Esophagus muscularis mucosa (tissue), 4 donors: ENCODE measurements at places on chromosomes 7 and 10. TPM values are rescaled to one million over a fixed set of nuclear protein-coding genes. Genes with fewer than 3 reads are reported as not detected.

The ZP3 gene
- not detected for total RNA-seq

The NPY4R2 gene
- not detected for total RNA-seq

The CPXM2 gene
- 56.8 TPM for total RNA-seq

GRCh38 chr7:92955081-92955480 is 118.7 kb upstream of the CDK6 start:
- DNase-seq = no peak

- no peak for DNase-seq
Observed at GRCh38 chr7:68438811-68439210, 1159.5 kb upstream of the AUTS2 start.

- DNase-seq = no peak
Observed at GRCh38 chr10:70551971-70552422, 50.5 kb downstream of the PRF1 start.

DNA sequence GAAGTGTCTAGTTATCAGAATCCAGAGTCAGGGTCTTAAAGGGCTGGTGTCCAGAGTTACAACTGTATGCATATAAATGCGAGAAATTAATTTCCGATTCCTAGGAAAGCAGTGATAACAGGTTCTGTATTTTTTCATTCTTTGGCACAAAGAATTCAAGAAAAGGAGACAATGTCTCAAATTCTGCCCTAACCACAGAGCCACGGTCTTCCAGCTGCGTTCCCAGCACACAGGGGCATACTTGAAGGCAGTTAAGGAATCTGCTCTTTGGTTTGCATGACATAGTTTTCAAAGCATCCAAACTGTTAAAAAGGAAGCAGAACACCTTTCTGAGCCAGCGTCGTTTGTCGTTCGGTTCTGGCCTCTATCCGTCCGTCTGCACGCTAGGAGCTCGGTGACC is 416.9 kb upstream of the MKI67 start:
- no peak for DNase-seq

GRCh38 chr10:6842722-6843121 is 262.6 kb upstream of the PRKCQ start:
- no peak for DNase-seq

DNA sequence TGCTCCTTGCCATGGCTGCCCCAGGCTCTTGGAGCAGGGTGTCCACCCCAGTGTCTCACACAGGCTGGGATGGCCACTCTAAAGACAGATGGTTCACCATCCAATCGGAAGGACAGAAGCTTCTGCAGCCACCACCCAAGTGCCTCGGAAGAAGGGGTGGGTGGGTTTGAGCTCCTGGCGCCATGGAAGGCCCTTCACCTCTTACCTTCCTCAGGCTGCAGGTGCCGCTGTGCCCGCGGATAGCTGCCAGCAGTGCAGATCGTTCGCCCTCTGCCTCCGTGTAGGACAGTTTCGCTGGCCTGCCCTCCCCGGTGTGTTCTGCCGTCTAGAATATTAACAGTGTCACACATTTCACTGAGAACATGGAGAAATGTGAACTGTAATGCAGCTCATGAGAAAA is 243.6 kb upstream of the GRB10 start:
- DNase-seq = peak; percentile 64

DNA sequence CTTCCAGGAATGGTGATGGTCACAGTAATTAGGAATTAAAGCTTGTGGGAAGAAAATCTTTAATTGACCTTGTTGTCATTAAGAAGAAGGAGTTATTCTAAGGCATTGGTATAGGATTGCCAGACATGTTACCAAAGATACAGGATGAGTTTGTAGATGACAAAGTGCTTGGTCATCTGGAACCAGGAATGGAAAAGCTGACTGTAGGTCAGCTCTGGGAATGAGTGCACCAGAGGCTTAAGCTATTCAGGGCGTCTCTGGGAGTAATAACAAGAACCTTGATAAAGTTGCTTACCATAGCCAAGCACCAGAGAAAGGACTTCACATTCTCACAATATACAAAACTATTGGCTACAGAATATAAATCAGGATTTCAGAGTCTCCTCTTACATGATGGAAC is 89.0 kb downstream of the PHTF2 start:
- DNase-seq = no peak

GRCh38 chr10:90960355-90960814 is 39.5 kb upstream of the ANKRD1 start:
- DNase-seq = peak; percentile 68

- no peak for DNase-seq
Observed at GRCh38 chr7:37738321-37738720, 54.8 kb downstream of the GPR141 start.

- no peak for DNase-seq
Observed at GRCh38 chr10:21513405-21513788, 12.1 kb downstream of the SKIDA1 start.

DNA sequence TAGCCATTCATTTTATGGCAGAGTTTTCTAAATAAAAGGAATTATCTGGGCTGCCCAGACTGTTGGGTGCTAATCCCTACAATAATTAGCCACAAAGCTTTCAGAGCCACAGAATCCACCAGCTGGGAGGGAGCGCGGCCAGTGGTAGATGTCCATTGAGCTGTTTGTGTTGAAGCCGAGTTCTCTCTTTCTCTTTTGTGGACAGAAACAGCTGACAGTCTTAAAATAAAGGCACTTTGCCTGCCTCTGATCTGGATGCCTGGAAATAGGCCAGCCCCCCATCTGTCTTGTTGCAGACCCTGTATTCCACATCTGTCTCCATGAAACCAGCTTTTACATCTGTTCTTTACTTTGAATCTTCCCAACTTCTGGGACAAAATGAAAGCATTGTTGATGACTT is 66.1 kb downstream of the MTPN start:
- DNase-seq = no peak

DNA sequence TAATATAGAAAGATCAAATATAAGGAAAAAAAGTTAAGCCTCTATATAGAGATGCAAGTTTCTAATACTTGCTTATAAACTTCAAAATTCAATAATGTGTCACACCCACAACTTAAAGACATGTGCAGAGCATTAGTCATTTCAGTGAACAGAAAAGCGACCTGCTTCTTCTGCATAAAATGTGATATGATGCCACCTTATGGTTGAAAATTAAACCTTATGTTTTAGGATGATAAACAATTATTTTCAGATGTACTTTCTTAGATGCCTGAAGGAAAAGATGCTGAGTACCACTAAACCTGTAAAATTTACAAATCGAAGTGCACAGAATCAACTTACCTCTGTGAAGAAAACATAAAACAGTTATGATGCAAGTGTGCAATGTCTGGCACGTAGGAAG is 96.0 kb downstream of the MTERF1 start:
- no peak for DNase-seq

- DNase-seq = no peak
Observed at GRCh38 chr7:84073186-84073875, 121.3 kb downstream of the SEMA3A start.

DNA sequence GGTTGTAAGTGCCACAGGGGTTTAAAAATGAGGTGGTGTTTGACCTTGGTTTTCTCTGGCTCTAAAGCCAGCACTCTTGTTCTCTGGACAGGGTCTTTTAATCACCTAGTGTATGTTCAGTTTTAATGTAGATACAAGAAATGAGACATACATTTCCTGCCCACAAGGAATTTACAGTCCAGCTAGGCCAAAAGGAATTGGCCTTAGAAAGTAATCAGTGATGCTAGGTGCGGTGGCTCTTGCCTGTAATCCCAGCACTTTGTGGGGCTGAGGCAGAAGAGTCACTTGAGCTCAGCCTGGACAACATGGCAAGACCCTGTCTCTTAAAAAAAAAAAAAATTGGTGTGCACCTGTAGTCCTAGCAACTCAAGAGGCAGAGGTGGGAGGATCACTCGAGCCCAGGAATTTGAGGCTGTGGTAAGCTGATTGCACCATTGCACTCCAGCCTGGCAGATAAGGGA is 100.2 kb downstream of the LRMDA start:
- DNase-seq = no peak

DNA sequence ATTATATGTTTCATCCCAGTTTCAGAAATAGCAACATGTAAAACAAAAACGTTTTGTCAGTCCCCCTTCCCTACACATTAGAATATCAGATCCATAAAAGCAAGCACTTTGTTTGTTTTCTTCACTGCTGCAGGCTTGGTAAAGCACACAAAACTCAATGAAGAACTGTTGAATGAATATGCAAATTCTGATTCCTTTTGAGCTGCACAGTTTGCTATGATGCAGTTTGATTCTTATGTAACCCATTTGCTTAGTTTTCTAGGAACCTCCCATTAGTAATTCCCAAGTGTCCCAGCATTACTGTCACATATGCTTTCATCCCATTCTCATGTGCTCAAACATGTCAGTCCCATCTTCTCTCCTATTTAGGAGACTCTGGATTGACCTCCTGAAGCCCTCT is 26.1 kb upstream of the CHCHD3 start:
- DNase-seq = no peak

- DNase-seq = peak; percentile 98
Observed at GRCh38 chr10:125822878-125823662, at the start of the genes BCCIP and UROS. Gene BCCIP, plus strand, starts transcription at chr10:125823546. Its CDS starts 12 bp downstream, at chr10:125823558. Gene UROS, minus strand, starts transcription at chr10:125823258. Its CDS starts 6,759 bp downstream, at chr10:125816499.
